ENCODE measurements at places on chromosomes 2 and 18.

- DNase-seq: no peak
Measured at GRCh38 chr18:79467126-79467525, 71.4 kb downstream of the NFATC1 start.

DNA sequence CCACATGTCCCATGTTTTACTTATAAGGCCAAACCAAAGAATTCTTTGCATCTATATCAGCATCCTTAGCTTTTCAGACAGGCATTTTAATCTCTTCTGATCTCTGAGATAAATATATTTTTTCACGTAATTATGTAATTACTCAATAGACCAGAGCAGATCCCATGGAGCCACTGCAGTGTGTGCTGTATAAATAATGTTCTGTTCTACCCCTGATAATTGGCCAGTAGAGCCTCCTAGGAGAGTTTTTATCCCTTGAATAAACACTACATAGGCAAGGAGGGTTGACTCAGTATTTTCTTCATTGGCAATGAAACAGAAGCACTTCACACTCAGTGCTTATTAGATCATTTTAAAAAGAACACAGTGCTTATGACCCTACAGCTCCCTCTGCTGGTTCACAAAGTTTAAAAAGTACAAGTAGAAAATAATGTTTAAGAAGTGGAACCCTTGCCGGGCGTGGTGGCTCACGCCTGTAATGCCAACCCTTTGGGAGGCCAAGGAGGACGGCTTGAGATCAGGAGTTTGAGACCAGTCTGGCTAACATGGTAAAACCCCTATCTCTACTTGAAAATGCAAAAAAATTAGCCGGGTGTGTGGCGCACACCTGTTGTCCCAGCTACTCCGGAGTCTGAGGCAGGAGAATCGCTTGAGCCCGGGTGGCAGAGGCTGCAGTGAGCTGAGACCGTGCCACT, 91.9 kb downstream of the PPP1R1C start:
- peak; percentile 61 for DNase-seq

DNA sequence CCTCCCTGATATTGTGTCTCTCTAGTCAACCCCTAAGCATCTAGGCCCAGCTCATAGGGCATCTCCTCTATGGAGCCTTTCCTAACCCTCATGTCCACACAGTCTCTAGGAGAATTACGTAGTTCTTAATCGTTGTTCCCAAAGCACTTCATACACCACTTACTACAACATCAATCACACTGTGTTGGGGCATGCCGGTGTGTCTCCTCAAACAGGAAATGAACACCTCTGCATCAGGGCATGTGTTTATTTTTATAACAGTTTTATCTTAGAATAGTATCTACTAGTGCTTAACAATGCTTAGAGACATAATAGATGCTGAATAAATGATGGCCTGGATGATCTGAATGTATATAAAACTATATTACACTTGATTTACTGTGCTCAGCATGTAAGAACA, 19.7 kb downstream of the CYP1B1 start:
- no peak for DNase-seq

- DNase-seq: no peak
Measured at GRCh38 chr2:173414823-173415322, 60.2 kb downstream of the CDCA7 start.

- peak; percentile 58 for DNase-seq
Measured at GRCh38 chr18:10519999-10520935, 5.6 kb upstream of the NAPG start.

DNA sequence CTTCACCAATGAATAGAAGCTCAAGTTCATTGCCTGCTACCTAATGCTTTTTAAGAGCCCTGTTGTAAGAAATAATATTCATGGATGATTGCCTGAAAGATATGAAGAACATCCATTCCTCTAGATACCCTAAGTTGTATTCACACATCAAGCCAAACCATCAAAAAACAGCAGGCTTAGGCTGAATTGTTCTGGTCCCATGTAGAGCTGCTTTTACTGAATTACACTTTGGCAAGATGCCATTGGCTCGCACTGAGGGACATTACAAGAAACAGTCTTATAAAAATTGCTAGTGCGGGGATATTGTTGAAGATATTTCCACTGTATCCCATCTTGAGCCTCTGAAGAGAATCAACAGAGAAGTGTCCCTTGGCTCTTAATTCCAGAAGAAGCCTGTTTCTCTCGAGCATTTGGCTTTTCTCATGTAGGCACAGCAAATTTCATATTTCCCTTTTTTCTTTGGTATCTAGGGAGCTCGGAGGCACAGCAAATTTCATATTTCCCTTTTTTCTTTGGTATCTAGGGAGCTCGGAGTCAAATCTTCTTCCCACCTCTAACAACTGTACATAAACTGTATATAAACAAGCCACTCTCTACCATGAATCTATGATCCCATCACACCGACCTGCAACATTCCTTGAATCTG, 107.5 kb downstream of the COLEC12 start:
- DNase-seq: no peak

DNA sequence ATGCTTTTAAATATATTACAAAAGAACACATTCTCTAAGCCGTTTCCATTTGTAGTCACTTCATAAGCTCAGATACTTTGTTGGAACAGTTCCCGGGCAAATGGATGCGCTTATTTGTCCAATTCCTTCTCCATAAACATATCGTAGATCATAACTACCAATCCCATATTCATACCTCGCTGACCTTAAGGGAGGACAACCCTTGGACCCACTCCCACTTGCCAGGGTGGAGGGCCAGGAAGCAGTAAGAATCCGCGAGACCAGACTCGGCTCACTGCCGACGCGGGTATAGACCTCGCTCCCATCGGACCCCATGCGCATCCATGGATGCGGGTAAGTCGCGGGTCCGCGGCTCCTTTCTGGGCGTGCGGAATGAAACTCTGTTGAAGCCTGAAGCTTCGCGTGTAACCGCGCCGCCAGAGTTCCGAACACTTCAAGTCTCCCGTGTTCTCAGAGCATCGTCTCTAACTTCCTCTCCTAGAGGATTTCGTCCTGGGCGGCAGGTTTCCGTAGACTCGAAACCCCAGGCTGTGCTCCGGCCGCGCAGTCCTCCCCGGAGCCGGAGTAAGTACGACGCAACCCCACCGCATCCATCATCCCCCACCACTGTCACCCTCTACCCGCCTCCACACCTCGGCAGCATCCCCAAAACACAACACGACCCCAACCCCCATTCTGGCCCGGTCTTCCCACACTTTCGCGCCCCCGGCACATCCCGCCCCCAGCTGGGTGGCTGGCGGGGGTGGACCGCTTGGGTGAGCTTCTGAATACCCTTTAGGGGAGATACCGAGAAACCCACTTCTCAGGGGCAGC, 1.1 kb downstream of the DSC3 start:
- DNase-seq: no peak

GRCh38 chr2:98394595-98395153, 48.4 kb downstream of the CNGA3 start:
- DNase-seq: no peak

DNA sequence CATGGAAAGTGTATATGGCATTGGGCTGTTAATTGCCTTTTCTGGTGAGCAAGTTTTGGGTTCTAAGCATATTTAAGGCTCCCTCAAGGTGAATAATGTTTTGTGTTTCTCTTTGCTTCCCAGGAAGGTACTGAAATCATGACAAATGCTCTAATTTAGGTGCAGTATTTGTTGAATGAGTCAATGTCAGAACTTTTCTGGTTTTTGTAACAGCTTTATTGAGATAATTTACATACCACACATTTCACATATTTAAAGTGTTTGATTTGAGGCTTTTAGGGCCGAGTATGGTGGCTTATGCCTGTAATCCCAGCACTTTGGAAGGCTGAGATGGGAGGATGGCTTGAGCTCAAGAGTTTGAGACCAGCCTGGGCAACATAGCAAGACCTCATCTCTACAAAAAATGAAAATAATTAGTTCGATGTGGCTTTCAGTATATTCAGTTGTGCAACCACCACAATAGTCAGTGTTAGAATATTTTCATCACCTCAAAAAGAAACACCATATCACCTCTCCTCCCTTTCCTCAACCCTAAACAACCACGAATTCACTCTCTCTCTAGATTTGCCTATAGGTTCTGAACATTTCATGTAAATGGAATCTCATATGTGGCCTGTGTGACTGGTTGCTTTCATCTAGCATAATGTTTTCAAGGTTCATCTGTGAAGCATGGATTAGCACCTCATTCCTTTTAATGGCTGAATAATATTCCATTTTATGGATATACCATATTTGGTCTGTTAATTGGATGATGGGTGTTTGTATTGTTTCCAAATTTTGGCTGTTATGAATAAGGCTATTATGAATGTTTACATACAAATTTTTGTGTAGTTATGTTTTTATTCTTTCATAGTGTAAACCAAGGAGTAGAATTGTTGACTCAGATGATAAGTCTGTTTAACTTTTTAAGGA, 54.9 kb downstream of the MGAT5 start:
- DNase-seq: no peak

GRCh38 chr2:180246268-180246667, 239.2 kb upstream of the CWC22 start:
- no peak for DNase-seq

DNA sequence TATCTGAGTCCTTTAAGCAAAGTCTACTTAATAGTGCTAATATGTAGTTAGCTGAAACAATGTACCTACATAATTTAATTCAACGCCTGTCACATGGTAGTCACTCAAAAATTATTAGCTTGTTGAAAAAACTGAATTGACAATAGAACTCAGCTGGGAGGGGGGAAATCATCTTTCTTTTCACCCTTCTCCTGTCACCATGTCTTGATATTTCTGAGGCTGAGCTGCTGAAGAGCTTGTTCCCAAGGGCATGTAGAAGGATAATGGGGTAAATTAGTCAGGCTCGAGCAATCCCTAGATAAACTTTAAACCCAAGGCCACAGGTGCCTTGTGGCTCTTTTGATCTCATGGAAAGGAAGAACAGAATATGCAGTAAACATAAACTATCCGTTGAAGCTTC, 339.6 kb upstream of the LRATD1 start:
- no peak for DNase-seq

DNA sequence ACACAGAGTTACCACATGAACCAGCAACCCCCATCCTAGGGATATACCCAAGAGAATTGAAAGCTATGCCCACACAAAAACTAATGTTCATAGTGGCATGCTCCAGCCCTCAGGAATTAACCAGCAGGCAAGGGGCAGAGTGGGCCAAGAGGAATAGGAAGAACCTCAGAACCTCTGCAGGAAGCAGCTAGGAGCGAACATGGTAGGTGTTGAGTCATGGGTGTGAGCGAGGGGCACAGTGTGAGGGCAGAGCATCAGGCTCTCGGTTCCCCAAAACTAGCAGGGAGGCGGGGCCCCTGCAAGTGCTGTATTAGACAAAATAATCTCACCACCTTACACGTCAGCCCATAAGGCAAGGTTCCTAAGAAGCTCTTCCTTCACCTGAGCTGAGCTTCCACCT, 5.6 kb upstream of the RUFY4 start:
- no peak for DNase-seq
